ENCODE measurements at places on chromosomes 5 and 9. TPM values are rescaled to one million over a fixed set of nuclear protein-coding genes. Genes with fewer than 3 reads are reported as not detected.
A peak's percentile ranks its signal among the peaks of the same experiment; 100 is the strongest.

SETD9 gene
- 4.9 TPM for total RNA-seq

GRCh38 chr9:86119457-86119856 is 20.1 kb upstream of the GOLM1 start:
- no peak for DNase-seq
- no peak overlapping the region for H3K27ac ChIP-seq
- no peaks in the 10 kb centered on the region for H3K36me3 ChIP-seq
- H3K27me3 ChIP-seq: peaks cover 2% of the 10 kb centered on the region

DNA sequence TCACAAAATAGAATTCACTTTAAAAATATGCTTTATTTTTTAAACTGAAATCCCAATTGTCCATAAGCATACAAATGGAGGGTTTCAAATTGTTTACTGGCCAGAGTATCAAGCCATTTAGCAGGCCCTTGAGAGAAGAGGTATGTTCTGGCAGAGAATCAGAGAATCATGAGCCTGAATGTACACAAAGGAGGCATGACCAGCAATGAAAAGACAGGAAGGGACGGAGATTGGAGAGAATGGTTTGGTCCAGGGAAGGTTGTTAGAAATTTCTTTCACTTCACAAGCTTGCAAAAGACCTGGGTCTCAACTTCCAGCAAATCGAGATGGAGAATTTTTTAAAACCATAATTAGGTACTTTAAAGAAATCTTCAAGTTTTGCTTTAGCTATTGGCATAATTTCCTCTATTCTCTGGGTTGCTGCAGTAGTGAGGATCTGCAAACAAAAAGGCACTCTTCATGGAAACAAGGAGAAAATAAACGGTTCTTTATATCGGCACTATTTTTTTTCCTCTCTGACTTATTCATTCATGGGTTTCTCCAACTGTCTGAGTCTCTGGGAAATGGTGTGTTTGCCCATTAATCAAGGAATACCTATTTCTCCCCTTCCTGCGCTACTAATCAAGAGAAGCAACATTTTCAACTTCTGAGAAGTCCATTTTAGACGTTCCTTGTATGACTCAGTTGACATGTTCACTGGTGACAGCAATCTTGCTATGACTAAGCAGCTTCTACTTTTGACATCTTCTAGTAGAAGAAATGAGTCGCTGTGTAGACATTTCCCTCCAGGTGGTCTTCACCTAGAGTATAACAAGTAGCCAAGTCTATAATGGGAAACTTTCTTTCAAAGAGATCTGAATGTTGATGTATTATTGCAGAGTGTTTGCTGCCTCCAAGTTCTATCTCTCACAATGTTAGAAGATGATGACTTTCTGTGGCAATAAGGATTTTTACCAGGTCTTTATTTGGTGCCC is 23.1 kb upstream of the ERCC6L2 start:
- H3K27ac ChIP-seq: peak overlapping the region; percentile 29
- H3K4me3 ChIP-seq: peak overlapping the region; percentile 32
- DNase-seq: no peak
- H3K4me1 ChIP-seq: peaks cover 35% of the 10 kb centered on the region
- peaks cover 34% of the 10 kb centered on the region for H3K36me3 ChIP-seq
- no peaks in the 10 kb centered on the region for H3K27me3 ChIP-seq

DNA sequence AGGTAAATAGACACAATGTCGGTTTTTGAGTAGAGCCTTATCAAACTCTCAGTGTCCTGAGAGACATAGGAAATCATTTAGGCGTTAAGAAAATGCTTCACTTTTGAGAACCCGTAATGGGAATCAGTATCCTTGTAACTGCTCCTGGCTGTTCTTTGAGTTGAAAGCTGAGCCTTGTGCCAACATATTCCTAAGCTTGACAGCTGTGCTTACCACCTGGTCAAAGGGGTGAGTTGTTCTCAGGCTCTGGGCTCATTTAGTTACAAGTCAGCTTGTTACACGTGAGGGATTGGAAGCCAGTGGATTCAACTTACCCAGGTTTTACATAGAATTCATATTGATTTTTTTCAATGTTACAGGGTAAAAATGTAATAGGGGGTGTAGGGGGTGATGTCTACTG is 145.9 kb downstream of the GABRB2 start:
- H3K27me3 ChIP-seq: no peaks in the 10 kb centered on the region
- H3K27ac ChIP-seq: no peak overlapping the region
- no peak for DNase-seq
- no peaks in the 10 kb centered on the region for H3K36me3 ChIP-seq
- no peak overlapping the region for H3K4me3 ChIP-seq
- no peaks in the 10 kb centered on the region for H3K4me1 ChIP-seq

GRCh38 chr9:87882627-87883026 is at the start of gene SPATA31E1:
TSS of gene SPATA31E1 (plus strand) at chr9:87882877. CDS start at chr9:87882892, 15 bp downstream.
- no peaks in the 10 kb centered on the region for H3K27me3 ChIP-seq
- no peaks in the 10 kb centered on the region for H3K4me1 ChIP-seq
- H3K4me3 ChIP-seq: no peak within 1 kb of the TSS

- H3K4me3 ChIP-seq: no peak overlapping the region
- no peaks in the 10 kb centered on the region for H3K36me3 ChIP-seq
- no peaks in the 10 kb centered on the region for H3K4me1 ChIP-seq
- no peak overlapping the region for H3K27ac ChIP-seq
These were observed 191.5 kb downstream of the TTLL11 start for GRCh38 chr9:121901616-121902015.

GRCh38 chr9:130570208-130570607 is 9.2 kb upstream of the FUBP3 start:
- H3K4me3 ChIP-seq: no peak overlapping the region
- peaks cover 4% of the 10 kb centered on the region for H3K27me3 ChIP-seq
- H3K27ac ChIP-seq: no peak overlapping the region
- H3K36me3 ChIP-seq: no peaks in the 10 kb centered on the region
- H3K4me1 ChIP-seq: no peaks in the 10 kb centered on the region

Measured in activated CD4-positive, alpha-beta memory T cell treated with anti-CD3 and anti-CD28 coated beads, Interleukin-2, amount 10 ng/mL, durations not matched to agents 7 days and 5 days (primary cell).